Left ventricle myocardium inferior (tissue), 1 donor: ENCODE measurements at places on chromosomes 1 and 21.

GRCh38 chr1:207670997-207671396 is 26.1 kb downstream of the CR1L start:
- no peak for DNase-seq

GRCh38 chr21:41227357-41228005 is 59.5 kb downstream of the BACE2 start:
- DNase-seq = no peak

DNA sequence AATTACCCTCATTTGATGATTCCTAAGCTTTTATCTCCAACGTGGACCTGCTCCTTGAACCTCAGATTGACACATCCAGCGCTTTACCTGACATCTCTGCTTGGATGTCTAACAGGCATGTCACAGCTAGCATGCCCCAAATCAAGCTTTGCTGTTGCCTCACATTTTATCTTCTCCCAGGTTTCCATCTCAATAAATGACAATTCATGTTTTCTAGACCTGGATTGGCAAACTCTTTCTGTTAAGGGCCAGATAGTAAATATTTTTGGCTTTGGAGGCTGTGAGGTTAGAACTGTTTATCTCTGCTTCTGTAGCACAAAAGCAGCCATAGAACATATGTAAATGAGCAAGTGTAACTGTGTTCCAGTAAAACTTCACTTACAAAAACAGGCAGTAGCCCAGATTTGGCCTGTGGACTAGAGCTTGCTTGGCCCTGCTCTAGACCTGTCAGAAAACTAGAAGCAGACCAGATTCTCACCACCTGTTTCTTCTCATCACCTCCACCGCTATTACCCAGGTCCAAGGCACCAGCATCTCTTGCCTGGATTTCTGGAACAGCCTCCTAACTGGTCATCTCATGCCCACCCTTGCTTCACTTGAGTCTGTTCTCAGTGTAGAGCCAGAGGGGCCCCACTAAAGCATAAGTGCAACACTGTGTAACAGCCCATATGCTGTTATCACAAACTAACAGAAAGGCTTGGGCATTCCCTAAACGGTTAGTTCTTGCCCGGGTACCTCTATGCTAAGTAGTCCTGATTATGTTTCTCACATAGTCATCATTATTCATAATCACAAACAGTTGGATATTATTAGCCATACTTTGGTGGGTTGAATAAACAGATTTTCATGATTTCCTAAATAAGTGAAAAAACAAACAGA is 42.3 kb downstream of the UBE4B start:
- DNase-seq = no peak

DNA sequence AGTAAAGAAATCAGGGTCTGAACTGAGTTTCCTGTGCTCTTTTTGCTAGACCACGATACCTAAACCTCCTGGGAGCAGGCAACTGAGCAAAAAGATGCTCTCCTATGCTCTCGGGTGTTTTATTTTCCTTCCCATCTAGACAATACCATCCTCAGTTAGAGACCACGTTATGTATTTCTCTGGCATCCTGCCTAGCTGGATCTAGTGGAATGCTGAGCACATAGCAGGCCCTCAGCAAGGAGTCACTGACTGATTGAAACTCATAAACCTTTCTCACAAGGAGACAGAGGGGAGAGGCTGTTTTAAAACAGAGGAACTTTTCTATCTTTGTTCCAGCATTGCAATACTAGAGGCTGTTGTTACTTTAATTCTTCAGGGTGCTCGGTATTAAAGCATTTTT is 168.0 kb downstream of the CYYR1 start:
- DNase-seq = no peak
